Epithelial cell of esophagus (primary cell): ENCODE measurements at places on chromosomes 5 and 9.

GRCh38 chr5:168712280-168712924 is 133.2 kb upstream of the PANK3 start:
- DNase-seq = peak; percentile 97

DNA sequence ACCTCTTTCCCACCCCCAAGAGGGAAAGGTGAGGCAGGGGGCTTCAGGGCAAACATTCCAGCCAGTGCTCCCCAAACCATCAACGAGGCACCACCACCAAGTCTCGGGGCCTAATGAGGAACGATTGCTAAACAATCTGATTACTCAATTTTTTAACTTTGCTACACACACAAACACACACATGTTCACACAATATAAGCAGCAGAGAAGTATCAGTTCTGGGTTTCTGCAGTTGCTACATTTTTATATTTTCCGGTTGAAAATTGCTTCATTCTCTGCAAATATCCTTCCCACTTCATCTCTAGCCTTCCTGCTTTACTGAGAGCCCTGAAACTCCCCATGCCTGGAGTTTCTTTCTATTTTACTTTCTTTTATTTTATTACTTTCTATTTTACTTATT is 60.2 kb downstream of the FEM1C start:
- DNase-seq = no peak

- DNase-seq = peak; percentile 26
Measured at GRCh38 chr5:21689587-21689986, 1163.6 kb downstream of the CDH12 start.

- DNase-seq = no peak
Measured at GRCh38 chr9:126916909-126917308, 2.3 kb downstream of the RALGPS1 start.

- DNase-seq = peak; percentile 27
Measured at GRCh38 chr9:127714951-127715469, 453 bp downstream of the PTRH1 start.

- peak; percentile 56 for DNase-seq
Measured at GRCh38 chr5:176927562-176927961, 28.4 kb upstream of the HK3 start.

DNA sequence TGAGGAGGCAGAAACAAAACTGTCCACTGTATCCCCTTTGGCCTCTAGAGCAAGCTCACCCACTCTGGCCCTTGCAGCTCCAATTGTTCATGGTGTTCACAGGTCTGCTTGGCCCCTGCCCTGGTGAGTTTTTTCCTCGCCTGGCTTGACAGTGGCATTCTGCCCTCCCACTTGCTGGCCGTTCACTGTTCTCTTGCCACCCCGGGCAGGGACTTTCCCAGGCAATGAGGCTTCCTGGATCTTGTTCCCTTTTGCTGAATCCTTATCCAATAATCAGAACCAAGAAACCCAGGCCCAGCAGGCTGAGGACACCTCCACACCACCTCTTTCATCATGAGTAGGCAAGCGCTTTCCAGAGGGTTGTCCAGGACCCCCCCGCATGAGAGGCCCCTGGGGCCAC is 31.2 kb downstream of the ZNF618 start:
- no peak for DNase-seq

GRCh38 chr5:95810305-95811125 is 12.0 kb downstream of the GLRX start:
- no peak for DNase-seq

DNA sequence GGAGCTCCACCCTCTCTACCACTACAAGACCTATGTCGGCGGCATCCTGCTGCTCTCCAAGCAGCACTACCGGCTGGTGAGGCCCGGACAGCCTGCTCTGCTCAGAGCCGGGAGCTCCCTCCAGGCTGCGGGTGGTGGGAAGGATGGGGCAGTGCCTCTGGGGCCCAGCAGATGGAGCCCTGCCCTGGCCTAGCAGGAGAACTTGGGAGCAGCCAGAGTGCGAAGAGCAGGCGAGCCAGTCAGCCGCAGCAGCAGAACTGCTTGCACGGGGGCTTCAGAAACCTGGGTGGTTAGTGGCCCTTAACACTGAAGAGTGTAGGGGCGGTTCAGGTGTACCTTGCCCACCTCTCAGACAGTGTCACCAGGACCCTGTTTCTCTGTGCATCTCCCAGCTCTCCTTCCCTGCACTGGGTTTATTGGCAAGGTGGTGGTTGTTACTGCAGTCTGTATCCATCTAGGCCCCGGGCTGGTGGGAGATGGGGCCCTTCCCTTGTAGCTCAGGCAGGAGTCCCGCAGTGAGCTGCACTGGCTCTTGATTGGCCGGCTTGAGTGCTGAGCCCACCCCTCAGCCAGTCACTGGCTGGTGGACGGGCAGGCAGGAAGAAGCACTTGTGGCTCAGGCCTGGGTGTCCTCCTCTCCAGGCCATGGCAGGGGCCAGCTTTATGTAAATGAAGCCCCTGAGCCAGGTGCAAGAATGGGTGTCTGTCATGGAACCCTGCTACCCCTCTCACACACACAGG is 7.7 kb downstream of the B4GALT7 start:
- peak; percentile 83 for DNase-seq

DNA sequence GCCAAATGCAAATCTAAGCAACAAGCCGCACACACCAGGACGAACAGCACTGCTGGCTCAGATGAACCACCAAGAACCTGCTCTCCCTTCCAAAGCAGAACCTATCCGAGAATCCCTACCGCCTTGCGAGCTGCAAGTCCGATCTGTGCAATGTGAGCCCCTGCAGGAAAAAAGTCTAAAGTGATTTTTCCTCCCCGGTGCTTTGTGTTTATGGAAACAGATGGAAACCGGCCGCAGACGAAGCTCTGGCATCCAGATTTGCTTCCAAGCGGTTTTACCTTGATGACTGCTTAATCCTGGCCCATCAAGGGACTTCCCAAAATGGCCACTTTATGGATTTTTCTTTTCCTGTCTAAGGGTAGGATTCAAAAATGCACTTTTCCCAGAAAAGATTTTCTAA is 112.5 kb downstream of the VAV2 start:
- no peak for DNase-seq

GRCh38 chr5:135129307-135129706 is 95.3 kb upstream of the PITX1 start:
- DNase-seq = peak; percentile 69

GRCh38 chr5:83363111-83363885 is 108.2 kb upstream of the VCAN start:
- no peak for DNase-seq

DNA sequence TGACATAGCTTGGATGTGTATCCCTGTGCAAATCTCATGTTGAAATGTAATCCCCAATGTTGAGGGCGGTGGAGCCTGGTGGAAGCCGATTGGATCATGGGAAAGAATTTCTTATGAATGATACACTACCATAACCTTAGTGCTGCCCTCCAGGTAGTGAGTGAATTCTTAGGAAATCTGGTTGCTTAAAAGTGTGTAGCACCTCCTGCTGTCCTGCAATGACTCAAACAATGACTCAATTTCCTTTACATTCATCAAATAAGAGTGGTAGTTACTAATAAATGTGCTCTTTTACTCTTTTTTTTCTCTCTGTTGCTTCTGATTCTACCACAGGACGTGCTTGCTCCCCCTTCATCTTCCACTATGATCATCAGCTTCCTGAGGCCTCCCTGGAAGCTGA is 1696.0 kb upstream of the CDH9 start:
- peak; percentile 93 for DNase-seq

- no peak for DNase-seq
Measured at GRCh38 chr5:159041444-159042198, 58.1 kb downstream of the EBF1 start.

- DNase-seq = no peak
Measured at GRCh38 chr5:136143763-136144162, 11.1 kb downstream of the SMAD5 start.

GRCh38 chr9:108582726-108583125 is 273.1 kb downstream of the ACTL7B start:
- DNase-seq = no peak

- DNase-seq = no peak
Measured at GRCh38 chr5:41410307-41410706, 100.1 kb downstream of the PLCXD3 start.

GRCh38 chr9:9783211-9783610 is 829.6 kb downstream of the PTPRD start:
- no peak for DNase-seq

- peak; percentile 88 for DNase-seq
Measured at GRCh38 chr5:157603333-157604190, 28.0 kb upstream of the ADAM19 start.

- peak; percentile 54 for DNase-seq
Measured at GRCh38 chr5:72956324-72957140, 691 bp downstream of the FCHO2 start.

- DNase-seq = peak; percentile 72
Measured at GRCh38 chr9:131503626-131504465, 1.1 kb downstream of the POMT1 start.

- DNase-seq = peak; percentile 78
Measured at GRCh38 chr5:54093081-54093492, 217.3 kb downstream of the ARL15 start.

- DNase-seq = no peak
Measured at GRCh38 chr5:128174951-128175350, 91.4 kb downstream of the SLC12A2 start.

DNA sequence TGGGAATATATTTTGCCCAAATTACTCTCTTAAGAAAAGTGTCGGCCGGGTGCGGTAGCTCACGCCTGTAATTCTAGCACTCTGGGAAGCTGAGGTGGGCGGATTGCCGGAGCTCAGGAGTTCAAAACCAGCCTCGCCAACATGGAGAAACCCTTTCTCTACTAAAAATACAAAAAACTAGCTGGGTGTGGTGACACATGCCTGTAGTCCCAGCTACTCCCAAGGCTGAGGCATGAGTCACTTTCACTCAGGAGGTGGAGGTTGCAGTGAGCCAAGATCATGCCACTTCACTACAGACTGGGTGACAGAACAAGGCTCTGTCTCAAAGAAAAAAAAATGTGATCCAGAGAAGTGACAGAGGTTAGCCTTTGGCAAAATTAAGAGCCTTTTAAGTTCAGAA is 26.4 kb upstream of the TMEM171 start:
- peak; percentile 84 for DNase-seq

DNA sequence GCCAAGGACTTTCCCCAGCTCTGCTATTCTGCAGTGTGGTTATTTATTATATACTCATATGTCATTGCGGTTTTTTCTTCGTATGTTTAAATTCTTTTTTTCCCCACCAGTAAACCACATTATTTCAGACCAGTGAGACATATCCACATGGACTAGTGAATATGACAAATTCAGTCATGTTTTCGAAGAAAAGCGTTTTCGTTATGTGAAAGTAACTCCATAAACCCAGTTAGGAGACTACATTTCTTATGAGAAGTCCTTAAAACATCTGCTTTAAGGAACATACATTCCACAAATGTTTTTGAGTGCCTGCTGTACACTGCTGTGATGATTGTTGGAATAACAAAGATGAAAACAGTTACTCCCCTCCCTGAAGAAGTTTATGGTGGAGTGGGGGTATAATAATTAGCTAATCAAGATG is 591.8 kb upstream of the CLINT1 start:
- DNase-seq = no peak

DNA sequence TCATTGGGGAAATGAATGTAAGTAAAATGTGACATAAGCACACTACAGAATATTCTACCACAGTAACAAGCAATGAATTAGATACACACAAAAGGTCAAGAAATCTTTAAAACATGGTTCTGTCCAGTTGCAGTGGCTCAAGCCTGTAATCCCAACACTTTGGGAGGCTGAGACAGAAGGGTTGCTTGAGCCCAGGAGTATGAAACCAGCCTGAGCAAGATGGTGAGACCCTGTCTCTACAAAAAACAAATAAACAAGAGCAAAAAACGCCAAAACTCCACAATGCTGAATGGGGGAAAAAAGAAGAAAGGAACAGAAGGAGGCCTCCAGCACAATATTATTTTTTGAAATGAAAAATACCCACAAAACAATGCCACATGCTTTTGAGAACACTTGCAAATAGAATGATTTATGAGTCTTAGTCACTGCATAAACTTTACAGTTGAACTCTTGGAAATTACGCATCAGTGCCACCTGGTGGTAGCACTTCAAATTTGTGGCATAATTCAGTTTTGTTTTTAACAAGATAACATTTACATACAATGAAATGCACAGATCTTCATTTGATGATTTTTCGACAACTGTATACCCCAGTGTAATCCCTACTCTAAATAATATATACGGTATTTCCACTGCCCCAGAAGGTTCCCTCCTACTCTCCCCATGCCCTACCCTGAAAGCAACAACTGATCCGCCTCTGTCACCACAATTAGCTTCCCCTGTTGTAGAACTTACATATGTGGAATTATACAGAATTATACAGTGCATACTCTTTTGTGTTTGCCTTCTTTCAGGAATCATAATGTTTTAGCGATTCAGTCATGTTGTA is 14.4 kb upstream of the SPINK4 start:
- DNase-seq = peak; percentile 79

GRCh38 chr5:112697322-112697721 is 40.4 kb upstream of the APC start:
- no peak for DNase-seq

DNA sequence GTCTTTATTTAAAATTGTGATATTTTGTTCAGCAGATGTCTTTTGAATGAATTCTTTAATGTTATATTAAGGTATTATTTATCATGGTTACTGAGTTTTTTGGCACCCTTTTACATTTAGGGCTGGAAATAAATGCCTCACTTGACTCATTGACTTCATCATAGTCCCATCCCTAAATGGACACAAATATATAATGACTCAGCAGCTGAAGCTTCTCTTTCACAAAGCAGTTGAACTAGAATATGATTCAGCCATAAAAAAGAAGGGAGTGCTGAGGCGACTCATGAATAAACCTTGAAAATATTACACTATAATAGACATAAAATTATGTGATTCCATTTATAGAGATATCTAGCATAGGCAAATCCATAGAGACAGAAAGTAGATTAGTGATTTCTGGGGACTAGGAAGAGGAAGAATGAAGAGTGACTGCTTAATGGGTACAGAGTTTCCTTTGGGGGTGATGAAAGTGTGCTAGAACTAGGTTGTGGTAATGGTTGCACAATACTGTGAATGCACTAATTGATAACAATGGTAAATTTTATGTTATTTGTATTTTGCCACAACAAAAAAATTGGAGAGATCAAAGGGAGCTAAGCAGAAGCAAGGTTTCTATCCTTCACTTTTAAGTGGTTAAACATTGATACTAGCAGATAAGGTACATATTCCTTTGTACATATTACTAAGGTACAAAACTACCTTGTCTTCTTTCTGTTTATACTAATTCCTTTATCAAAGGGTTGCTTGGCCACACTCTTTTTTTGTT is 449.6 kb downstream of the NTRK2 start:
- DNase-seq = peak; percentile 89

DNA sequence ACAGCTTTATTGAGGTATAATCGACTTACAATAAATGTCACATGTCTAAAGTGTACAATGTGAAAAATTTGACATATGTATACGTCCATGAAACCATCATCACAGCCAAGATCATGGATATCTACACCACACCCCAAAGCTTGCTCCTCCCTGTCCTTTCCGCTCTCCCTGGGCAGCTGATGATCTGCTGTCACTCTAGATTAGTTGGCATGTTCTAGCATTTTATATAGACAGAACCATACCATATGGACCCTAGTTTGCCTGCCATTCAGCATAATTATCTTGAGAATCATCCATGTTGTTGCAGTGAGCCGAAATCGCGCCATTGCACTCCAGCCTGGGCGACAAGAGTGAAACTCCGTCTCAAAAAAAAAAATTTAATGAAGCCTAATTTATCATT is 42.5 kb downstream of the ERGIC1 start:
- DNase-seq = no peak
